ENCODE measurements at places on chromosomes 11 and 22.

DNA sequence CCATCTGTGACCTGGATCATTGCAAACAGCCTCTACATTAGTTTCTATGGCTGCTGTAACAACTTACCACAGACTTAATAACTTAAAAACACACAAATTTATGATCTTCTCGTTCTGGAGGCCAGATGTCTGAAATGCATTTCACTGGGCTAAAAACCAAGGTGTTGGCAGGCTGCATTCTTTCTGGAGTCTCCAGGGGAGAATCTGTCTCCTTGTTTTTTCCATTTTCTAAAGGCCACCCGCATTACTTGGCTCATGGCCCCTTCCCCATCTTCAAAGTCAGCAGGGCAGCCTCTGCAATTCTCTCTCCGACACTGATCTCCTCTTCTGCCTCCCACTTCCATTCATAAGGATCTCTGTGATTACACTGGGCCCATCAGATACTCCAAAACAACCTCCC, 11.6 kb downstream of the SCGB1A1 start:
- no peak for DNase-seq

- no peak for DNase-seq
Measured at GRCh38 chr11:12066799-12067508, 43.4 kb upstream of the MICAL2 start.

DNA sequence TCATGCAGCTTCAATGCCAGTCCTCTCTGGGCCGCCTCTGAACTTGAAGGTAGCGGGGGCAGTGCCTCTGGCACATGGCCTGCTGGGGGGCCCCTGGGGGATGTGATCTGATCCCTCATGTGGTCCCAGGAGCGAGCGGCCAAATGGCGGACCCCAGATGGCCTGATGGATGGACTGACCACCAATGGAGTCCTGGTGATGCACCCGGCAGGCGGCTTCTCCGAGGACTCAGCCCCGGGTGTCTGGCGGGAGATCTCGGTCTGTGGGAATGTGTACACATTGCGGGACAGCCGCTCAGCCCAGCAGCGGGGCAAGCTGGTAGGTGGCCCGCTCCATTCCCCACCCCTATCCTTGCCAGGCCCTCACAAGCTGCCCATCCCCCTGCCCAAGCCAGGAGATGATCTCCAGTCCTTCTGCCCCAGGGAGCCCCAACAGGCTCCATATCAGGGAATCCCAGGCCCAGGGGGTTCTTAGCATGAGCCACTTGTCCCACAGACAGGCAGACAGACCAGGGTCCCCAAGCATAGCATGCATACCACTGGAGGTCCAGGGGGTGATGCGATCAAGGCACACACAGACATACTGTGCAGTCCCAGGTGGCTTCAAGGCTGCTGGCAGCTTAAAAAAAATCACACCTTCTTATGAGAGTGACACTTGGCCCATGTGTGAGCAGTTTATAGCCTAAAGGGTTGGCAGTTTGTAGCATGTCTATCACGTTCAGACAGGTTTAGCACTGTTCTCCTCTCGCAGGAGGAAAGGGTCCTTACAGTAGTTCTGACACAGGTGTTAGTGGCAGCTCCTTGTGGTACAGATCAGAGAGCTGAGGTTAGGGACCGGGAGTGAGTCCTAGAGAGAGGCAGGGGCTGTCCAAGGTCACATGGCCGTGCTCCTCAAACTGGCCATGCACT, 6.4 kb upstream of the DPP3 start:
- DNase-seq = no peak

- DNase-seq = no peak
Measured at GRCh38 chr22:30089655-30089974, 9.4 kb downstream of the HORMAD2 start.

GRCh38 chr22:30884211-30885000, 84.2 kb downstream of the MORC2 start:
- no peak for DNase-seq

DNA sequence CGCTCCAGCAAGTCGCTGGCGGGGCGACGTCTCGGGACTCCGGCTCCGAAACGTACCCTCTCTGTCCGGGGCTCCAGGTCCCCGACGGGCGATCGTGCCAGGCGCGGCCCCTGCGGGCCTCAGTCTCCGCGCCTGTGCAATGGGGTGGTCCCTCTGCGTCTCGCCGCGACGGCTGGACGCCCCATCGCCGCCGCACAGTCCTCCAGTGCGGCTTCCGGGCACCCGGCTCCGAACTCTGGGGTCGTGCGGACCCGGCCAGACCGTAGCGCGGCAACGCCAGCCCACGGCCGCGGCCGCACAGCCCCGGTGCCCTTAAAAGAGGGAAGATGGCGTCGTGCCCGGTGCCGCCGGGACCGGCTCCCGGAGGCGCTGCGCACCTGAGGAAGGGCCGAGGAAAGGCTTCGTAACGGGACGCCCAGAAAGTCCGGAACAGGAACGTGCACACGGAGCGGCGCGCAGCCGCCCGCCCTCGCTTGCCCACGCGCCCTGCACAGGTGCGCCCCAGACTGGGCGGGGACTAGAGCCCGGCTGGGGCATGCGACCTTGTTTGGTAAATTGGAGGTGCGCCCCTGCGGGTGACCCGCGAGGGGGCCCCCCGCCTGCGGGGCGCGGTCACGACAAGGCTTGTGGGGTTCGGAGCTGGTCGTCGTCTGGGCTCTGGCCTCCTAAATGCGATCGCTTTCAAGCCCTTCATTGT, 525 bp downstream of the BIK start:
- DNase-seq = no peak

GRCh38 chr22:30313527-30314363, 13.0 kb downstream of the TBC1D10A start:
- no peak for DNase-seq

DNA sequence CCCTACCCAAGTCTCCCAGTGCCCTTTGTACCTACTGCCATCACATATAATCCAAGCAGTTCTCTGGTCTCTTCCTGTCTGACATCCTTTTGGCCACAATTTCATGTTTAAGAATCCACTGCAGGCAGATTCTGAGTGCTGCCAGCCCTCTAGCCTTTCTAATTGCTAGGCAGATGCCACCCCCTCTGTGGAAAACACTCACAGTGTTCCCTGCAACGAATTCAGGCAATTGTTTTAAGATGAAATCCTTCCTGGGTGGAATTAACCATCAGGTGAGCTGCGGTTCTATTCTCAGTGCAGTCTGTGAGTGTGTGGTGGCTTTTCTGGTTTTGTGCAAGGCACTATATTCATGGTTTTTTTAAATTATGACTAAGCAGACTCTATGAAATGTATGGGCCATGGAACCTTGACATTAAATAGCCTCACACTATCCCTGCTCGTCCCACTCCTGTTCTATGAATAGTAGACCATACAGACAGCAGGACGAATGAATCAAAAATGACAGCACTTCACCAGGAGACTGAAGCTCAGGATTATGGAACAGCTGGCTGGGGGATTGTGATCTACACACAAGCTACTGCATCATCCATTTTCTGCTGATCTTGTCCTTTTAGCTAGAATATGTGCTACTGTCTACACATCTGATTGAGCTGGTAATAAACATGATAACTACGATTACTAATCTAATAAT, 29.8 kb upstream of the BMAL1 start:
- no peak for DNase-seq

GRCh38 chr22:31540966-31541365, 44.6 kb downstream of the SFI1 start:
- DNase-seq = no peak

- no peak for DNase-seq
Measured at GRCh38 chr11:110490886-110491285, 61.1 kb downstream of the FDX1 start.

- no peak for DNase-seq
Measured at GRCh38 chr11:12411393-12411792, 34.0 kb downstream of the PARVA start.

DNA sequence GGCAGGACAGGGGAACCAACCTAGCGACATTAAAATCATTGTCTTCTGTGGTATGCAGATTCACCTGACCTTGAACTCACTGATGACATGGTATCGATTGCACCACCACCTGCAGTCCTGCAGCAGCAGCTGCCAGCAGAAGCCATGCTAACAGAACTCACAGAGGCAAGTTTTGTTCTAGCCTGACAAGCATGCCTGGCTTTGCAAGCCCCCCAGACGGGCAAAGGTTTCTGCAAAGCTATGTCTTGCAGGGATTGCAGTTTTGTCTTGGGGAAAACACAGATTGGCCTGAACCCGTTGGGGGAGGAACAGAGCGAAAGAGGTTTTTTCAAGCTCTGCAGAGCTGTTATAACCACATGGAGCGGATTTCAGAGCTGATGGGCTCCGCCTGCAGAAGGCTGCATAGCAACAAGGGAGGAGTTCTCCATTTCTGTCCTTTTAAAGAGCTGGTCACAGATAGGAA, 221.0 kb downstream of the HIPK3 start:
- DNase-seq = no peak

DNA sequence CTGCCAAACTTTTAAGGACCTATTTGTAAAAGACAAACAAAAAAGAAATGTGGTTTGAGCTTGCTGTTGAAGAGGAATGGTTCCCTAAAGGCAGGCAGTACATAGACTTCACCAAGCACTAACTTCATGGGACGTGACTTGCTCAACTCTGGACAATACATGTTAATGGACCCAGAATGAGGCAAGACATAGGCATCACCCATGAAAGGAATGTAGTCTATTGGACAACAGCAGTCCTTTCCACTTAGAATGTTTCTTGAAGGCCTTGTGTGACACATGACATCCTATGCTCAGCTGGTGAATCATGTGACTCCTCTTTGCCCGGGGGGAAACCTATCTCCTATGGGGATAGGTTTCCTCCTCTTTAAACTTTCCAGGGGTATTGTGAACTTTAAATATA, 246.4 kb upstream of the BLID start:
- no peak for DNase-seq

- DNase-seq = peak; percentile 28
Measured at GRCh38 chr11:33687733-33688479, 12.7 kb downstream of the C11orf91 start.

DNA sequence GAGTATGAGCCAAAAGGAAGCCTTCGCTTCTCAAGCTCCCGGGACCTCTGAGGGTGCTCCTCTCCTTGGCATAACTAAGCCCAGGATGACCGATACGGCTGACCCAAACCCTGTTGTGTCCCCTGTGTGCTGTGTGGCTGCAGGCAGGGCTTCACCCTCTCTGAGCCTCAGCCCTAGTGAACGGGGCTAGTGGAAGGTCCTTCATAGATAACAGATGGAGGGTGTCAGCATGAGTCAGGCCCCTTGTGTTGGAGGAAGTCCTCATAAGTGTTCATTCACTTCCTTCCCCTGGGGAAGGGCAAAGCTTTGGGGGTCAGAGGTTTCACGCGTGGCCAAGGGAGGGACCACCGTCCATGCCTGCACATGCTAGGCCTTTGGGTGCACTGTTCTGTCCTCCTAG, 21.5 kb downstream of the SHISAL1 start:
- DNase-seq = no peak

GRCh38 chr11:64060861-64061444, 25.2 kb downstream of the FLRT1 start:
- peak; percentile 43 for DNase-seq

GRCh38 chr11:69364921-69365320, 71.0 kb downstream of the MYEOV start:
- no peak for DNase-seq

DNA sequence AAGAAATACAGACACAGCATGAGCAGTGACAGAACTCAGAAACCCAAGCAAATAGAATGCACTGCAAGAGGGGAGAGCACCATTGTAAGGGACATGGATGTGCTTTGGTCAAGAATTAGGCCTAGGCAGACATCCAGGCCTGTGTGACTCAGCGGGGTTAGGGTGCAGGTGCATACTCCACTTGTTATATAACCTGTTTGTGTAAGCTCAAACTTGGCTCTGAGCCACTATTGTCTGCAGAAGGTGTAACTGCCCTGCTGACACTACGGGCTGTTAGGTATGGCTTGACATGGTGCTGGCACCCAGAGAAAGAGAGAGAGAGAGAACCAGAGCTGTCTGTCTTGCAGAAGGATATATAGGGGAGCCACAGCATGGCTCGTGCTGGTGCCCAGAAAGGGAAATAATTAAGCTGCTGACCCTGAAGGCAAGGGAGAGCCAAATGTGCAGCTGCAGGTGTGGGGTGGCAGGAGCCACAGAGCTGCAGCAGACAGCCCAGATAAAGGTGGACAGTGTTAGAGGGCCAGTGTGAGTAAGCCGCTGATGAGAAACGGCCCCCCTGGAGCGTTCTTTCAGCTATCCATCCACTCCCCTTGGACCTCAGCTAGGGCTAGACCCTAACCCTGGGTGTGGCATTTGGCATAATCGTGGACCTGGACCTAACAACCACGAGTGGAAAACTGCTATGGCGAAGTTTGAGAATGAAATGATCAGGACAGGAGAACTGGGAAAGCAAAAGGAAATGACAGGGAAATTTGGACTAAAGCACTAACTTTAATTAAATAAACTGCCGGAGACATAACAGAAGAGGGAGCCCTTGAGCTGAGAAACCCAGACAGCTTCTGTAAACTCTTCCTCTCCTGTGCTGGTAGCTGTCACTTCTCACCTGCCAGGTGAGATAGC, 253.0 kb upstream of the CCDC179 start:
- DNase-seq = peak; percentile 4

DNA sequence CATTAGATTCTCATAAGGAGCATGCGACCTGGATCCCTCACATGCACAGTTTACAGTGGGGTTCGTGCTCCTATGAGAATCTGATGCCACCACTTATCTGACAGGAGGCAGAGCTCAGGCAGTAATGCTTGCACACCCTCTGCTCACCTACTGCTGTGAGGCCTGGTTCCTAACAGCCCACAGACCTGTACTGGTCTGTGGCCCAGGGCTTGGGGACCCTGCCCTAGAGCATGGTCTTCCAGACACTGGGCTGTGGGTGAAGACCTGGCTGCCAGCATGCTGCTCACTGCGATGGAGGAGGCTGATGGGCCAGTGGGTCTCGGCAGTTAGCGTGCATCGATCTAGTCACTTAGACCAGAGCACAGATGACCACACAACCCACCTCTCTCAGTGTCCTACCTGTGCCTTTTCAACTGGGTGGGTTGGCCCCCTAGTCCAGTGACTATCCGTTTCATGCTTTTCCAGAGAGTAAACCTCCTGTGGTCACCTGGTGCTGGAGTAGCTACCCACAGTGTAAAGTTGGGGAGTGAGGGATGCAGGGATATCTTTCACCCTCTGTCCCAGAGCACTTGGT, 21.1 kb downstream of the MED15 start:
- no peak for DNase-seq

- DNase-seq = no peak
Measured at GRCh38 chr22:21902296-21903087, 35.0 kb upstream of the MAPK1 start.

GRCh38 chr11:12086271-12087074, 23.9 kb upstream of the MICAL2 start:
- DNase-seq = peak; percentile 54

- DNase-seq = no peak
Measured at GRCh38 chr22:39148727-39149535, 3.5 kb downstream of the CBX7 start.

GRCh38 chr11:67464411-67465188, 4.5 kb downstream of the TMEM134 start:
- peak; percentile 84 for DNase-seq

- DNase-seq = no peak
Measured at GRCh38 chr11:75896843-75897419, 81.9 kb downstream of the UVRAG start.

GRCh38 chr22:33116841-33117547, 58.8 kb upstream of the SYN3 start:
- no peak for DNase-seq

GRCh38 chr11:13868710-13869397, 93.7 kb upstream of the SPON1 start:
- DNase-seq = no peak

- DNase-seq = no peak
Measured at GRCh38 chr11:69314555-69314954, 20.6 kb downstream of the MYEOV start.

GRCh38 chr11:115981104-115981481, 476.9 kb upstream of the CADM1 start:
- DNase-seq = no peak

GRCh38 chr11:27204529-27204928, 158.5 kb downstream of the CCDC34 start:
- no peak for DNase-seq

- no peak for DNase-seq
Measured at GRCh38 chr11:1673446-1674172, 23.4 kb upstream of the KRTAP5-6 start.

Data from T1000 (cell line).